Activated CD4-positive, CD25-positive, alpha-beta regulatory T cell treated with anti-CD3 and anti-CD28 coated beads, Interleukin-2, amount 50 U/mL, for 24 hours (primary cell): ENCODE measurements at places on chromosomes 16 and 17.

GRCh38 chr16:80012586-80012985 lies 412.0 kb upstream of the MAF start:
- no peak for ATAC-seq

DNA sequence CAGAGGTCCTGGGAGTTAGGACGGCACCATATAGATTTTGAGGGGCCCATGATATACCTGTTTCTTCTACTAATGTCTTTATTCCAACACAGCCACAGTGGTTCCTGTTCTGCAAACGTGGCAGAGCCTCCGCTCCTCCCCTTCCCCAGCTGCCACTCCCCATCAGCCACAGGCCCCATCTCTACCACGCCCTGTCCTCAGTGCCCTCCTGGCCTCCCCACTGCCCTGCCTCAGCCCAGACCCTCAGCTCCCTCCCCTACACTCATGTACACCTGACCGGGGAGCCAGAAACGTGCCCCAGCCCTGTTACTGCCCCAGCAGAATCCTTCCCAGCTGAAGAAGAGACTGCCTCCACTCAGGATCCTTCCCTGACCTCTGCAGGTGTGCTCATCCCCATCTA lies 11.9 kb upstream of the RBFOX3 start:
- no peak for ATAC-seq

GRCh38 chr16:89050868-89051311 lies 42.8 kb upstream of the ACSF3 start:
- ATAC-seq, result no peak

DNA sequence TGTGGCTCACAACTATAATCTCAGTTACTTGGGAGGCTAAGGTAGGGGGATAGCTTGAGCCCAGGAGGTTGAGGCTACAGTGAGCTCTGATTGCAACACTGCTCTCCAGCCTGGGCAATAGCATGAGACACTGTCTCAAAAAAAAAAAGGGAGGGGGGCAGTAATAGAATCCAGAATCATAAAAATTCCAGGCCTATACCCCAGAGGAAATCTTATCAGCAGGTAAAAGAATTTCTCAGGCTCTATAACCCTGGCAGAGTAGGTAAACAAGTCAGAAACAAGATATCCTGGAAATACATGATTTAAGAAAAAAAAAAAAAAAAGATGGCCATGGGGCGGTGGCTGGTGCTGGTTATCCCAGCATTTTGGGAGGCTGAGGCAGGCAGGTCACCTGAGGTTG lies 12.9 kb downstream of the SPAG9 start:
- ATAC-seq, result no peak

DNA sequence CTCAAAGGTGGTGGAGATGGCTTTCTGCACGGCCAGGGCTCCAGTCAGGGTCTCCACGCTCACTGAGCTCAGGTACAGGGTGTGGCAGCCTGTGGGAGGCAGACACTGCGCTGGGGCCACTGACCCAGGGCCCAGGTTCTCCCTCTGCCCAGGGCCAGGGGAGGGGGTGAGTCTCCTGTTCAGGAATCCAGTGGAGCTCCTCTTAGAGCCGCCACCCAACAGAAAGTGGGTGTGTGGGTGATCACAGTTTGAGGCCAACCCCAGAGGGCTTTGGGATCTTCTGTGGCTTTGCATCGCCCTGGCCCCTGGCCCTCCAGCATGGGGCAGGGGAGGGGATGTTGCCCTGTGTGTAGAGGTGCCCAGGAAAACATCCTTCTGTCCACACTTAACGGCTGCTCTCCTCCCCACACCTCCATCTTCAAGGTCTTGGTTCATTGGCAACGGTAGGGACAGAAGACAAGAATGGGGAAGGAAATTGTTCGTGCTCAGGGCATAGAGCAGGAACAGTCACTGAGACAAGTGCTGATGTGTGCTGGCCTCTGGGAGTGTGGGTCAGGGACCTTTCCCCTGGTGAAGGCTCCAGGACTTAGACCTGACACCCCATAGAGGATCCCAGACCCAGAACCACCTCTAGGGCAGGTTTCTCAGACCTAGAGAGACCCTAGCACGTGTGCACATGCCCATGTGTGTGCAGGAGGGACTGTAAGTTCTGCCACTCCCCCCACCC lies 21.5 kb downstream of the TNS4 start:
- ATAC-seq, result no peak

GRCh38 chr17:4485676-4486646 lies 12.7 kb upstream of the SPNS2 start:
- peak; percentile 95 for ATAC-seq

GRCh38 chr17:77907497-77908461 lies 50.7 kb upstream of the TNRC6C start:
- no peak for ATAC-seq

- ATAC-seq, result no peak
Observed at GRCh38 chr16:56632156-56632847, at the start of gene MT1M. TSS of gene MT1M (plus strand) at chr16:56632659. CDS start at chr16:56632732, 73 bp downstream.

GRCh38 chr17:17232303-17232621 lies 4.7 kb downstream of the FLCN start:
- no peak for ATAC-seq

GRCh38 chr16:85303354-85303883 lies 191.1 kb upstream of the CIBAR2 start:
- peak; percentile 30 for ATAC-seq

GRCh38 chr16:68995011-68995504 lies 110.4 kb upstream of the HAS3 start:
- ATAC-seq, result no peak
